NCI-H2081 (cell line): ENCODE measurements at places on chromosomes 5 and 9.

GRCh38 chr5:177537389-177538361, 16.7 kb downstream of the FAM193B start:
- no peak for DNase-seq

DNA sequence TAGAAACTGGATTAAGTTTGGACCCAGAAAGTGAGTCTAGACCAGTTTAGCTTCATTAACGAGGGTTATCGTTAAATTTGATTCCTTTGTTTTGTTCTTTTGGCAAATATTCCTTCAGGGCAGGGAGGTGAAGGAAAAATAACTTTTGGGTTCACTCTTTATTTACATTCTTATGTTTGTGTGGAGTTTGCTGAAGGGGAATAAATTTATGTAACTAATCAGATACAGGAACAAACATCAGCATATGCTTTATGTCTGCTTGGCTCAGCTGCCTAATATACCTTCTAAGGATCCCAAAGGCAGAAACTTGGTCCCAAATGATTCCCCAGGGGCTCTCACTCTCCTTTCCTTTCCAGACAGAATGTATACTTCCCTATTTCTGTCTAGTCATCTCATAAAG, 132.4 kb downstream of the MCTP1 start:
- no peak for DNase-seq

DNA sequence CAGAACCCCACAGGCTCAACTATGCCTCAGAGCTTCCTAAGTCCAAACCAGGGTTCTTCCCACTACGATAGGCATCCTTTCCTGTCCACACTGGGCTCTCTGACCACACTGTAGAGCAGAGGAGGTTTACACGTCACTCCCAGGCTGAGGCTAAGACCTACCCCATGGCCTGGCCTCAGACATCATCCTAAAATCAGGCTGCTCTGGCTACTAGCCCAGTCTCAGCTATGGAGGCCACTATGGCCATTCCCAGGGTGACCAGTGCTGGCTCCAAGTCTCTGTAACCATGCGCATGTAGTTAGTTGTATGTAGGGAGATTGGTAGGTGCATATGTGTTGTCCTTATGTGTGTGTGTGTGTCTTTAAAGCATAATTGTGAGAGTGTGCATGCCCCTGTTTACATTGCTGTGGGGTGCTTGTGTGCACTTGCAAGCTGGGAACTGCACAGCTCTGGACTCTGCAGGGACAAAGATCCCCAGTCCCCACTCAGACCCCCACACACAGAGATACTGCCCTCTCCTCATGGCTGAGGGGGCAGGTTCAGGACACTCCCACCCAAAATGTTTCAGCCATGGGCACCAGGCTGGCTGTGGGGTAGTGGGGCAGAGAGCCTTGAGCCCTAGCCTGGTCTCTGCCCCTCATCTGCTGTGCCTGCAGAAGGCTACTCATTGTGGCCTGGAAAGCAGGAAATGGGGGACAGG, 12.3 kb downstream of the PDLIM4 start:
- DNase-seq: no peak

DNA sequence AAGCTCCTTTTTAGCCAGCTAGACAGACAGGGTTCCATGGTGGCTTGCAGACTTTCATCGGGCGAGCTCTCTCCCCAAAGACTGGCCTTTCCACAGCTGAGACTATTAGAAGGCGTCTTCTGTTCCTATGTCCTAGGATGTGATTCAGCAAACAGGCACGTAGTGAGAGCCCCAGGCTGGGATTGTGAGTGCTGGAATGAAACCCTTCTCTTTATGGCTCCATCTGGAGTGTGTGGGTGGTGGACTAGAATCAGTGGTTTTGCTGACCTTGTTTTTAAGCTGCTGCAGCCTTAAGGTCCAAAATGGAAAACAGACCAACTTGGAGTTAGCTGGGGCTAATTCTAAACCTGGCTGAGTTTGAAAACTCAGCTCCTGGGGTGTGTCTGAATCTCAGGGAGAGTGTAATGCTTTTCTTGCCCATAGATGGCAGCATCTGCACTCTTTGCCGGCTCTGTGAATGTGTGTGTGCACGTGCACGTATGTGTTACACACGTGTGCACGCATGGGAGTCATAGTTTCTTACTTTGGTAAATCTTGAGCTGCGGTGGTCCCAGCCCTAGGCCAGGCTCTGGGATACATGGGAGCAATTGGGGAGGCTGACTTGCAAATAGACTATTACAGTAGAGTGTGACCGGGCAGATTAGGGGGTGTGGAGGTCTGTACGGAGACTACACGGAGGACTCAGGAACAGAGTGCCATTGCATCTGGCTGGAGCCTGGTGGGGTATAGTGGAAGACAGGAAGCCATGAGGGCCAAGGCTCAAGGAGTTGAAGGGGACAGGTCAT, 10.7 kb downstream of the GSN start:
- DNase-seq: peak; percentile 64

- no peak for DNase-seq
These were observed 10.0 kb upstream of the ADAMTSL1 start for GRCh38 chr9:18463991-18464390.
